A549 treated with CpdA at 1 μM for 4 hours (cell line): ENCODE measurements at places on chromosomes 11 and 22. TPM values are rescaled to one million over a fixed set of nuclear protein-coding genes. Genes with fewer than 3 reads are reported as not detected.

The THYN1 gene
- total RNA-seq: 16.2 to 19.1 TPM (median 18.1 TPM) in 5 replicates

The OR5A1 gene
- not detected in 5 replicates for total RNA-seq

The TIGD3 gene
- 0.72 to 1.1 TPM (median 0.91 TPM) in 5 replicates for total RNA-seq

The CREBZF gene
- total RNA-seq: 29.0 to 34.1 TPM (median 30.4 TPM) in 5 replicates

The SMIM35 gene
- total RNA-seq: not detected in 5 replicates

The RAPSN gene
- 0.06 to 0.41 TPM (median 0.17 TPM) in 4 of 5 replicates, not detected in the other for total RNA-seq

The OR2AG2 gene
- total RNA-seq: 0.01 to 0.13 TPM in 2 of 5 replicates, not detected in the others

The ANO5 gene
- 1.5 to 2.3 TPM (median 1.7 TPM) in 5 replicates for total RNA-seq

The MTA2 gene
- 85.5 to 90.4 TPM (median 87.7 TPM) in 5 replicates for total RNA-seq

The GPR83 gene
- 0.06 to 0.14 TPM (median 0.09 TPM) in 5 replicates for total RNA-seq

The EFCAB6 gene
- 0.34 to 0.97 TPM (median 0.41 TPM) in 5 replicates for total RNA-seq

The KRTAP5-10 gene
- total RNA-seq: not detected in 5 replicates

The TRIM44 gene
- 22.5 to 29.0 TPM (median 27.1 TPM) in 5 replicates for total RNA-seq

The DERL3 gene
- total RNA-seq: 0.22 to 0.64 TPM (median 0.52 TPM) in 5 replicates

The FIBIN gene
- not detected in 5 replicates for total RNA-seq

The PDGFB gene
- 3.2 to 4.4 TPM (median 3.5 TPM) in 5 replicates for total RNA-seq

The SLC22A6 gene
- not detected in 5 replicates for total RNA-seq

The CNTF gene
- total RNA-seq: 1.2 to 2.0 TPM (median 1.4 TPM) in 5 replicates

The PUS3 gene
- total RNA-seq: 6.6 to 14.5 TPM (median 7.6 TPM) in 5 replicates

The FAM180B gene
- total RNA-seq: 0.10 TPM in 1 of 5 replicates, not detected in the others

The CABP4 gene
- total RNA-seq: not detected in 5 replicates

The ACRV1 gene
- total RNA-seq: not detected in 5 replicates

The GRAP2 gene
- not detected in 5 replicates for total RNA-seq

The HEPN1 gene
- not detected in 5 replicates for total RNA-seq

The SELENOO gene
- 13.1 to 22.1 TPM (median 17.1 TPM) in 5 replicates for total RNA-seq

The SYTL2 gene
- total RNA-seq: 13.9 to 29.9 TPM (median 14.9 TPM) in 5 replicates

The MS4A6E gene
- total RNA-seq: not detected in 5 replicates

The MYOD1 gene
- total RNA-seq: not detected in 5 replicates

The OTOG gene
- total RNA-seq: not detected in 5 replicates

The IL18 gene
- total RNA-seq: 83.8 to 101 TPM (median 94.5 TPM) in 5 replicates

The MYBPC3 gene
- total RNA-seq: 0.05 to 0.06 TPM (median 0.05 TPM) in 4 of 5 replicates, not detected in the other

The OR5B21 gene
- not detected in 5 replicates for total RNA-seq

The ANKK1 gene
- 0.02 to 0.12 TPM in 2 of 5 replicates, not detected in the others for total RNA-seq

The NCAPD3 gene
- total RNA-seq: 23.2 to 29.2 TPM (median 27.5 TPM) in 5 replicates
